Activated CD4-positive, alpha-beta T cell treated with anti-CD3 and anti-CD28 coated beads for 36 hours (primary cell): ENCODE measurements at places on chromosomes 3 and 15.

GRCh38 chr3:46926447-46926846 is 48.9 kb downstream of the PTH1R start:
- no peak for DNase-seq

DNA sequence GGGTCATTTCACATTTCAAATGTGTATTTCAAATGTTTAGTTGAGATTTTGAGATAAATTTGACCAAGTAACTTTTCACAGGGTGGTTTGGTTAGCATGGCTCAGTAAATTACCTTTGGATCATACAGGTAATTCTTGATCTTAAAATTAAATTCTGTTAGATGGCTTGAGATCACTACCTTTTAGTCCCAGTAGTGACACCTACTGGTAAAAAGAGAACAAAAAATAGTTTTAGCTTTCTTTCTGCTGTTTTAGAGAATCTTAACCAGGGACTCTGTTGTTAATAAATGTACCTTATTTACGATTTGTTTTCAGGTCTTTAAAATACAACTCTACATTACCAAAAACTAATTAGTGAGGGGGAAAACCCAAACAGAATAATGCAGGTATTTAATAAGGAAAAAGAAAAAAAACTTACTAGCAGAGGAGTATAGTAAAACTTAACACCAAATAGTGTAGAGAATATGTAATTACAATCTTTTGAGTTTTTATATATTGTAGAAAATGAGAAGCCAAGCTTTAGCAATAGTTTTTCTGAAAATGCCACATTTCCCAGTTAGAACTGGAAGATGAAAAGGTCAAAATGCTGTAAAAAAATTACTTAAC is 620.3 kb upstream of the AGTR1 start:
- no peak for DNase-seq

GRCh38 chr3:123620343-123620742 is 35.5 kb upstream of the HACD2 start:
- no peak for DNase-seq

DNA sequence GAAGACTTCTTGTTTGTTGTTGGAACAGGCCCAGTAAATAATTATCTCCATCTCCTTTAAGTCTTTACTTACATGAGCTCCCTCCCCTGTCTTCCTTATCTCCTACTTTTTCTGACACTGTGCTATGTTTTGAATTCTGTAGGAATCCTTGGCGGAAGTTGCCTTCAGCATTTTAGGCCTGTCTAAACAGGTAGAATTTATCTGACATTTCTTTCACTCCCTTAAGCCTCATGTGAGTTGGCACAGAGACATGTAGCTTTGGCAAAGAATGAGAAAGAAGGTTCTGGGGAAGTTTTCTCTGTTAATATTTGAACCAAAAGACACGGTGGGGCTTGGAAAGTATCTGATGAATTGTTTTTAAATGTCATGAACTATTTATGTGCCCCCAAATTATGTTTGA is 8.1 kb downstream of the MCTP2 start:
- DNase-seq = no peak

DNA sequence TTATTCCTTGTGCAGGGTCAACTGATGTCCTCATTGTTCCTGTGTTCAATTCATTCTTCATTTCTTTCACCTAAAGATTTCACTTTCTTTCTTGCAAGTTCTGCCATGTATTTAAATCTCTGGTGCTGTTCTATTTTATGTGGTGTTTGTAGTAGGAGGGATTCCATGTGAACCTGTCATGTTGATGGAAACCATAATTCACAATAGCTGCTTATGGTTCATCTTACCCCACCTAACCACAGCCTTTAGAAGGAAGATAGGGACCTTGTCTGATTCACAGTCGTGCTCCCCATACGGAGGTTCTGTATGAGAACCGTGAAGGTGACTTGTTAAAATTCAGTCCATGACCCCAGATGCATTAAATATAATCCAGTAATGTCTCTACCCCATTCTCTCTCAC is 21.9 kb downstream of the SLCO2A1 start:
- no peak for DNase-seq

DNA sequence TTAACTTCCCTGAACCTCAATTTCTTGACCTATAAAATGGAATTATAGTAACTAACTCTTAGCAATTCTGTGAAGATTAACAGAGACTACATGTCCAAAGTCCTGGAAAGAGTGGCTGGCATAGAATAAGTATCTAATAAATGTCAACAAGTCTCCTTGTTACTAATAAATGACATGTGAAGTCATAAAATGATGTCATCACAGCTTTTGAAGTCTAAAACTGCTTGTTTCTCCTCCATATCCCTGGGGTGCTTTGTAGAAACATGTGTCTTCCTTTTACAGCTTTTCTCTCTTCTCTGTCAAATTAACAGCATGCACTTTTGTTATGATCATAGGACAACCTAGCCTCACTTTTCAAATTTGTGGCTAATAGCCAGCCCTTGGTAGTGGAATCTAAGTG is 510.2 kb downstream of the NTRK3 start:
- no peak for DNase-seq

DNA sequence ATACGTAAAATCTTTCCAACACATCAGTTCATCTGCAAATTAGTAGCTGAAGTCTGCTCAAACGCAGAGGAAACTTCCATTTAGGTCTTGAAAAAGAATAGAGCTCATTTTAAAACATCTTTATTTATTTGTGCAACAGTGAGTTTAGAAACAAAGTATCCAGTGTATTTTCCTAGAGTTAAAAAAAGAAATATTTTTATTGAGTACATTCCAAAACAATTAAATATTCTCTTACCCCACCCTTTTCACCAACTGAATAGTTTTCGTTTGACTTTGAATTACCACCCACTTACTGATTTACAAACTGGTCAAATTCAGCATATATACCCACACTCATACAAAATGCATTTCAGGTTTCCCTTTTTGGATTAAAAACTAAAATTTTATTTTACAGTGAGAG is 104.7 kb downstream of the ZBTB20 start:
- DNase-seq = no peak

- no peak for DNase-seq
These were observed 1131.4 kb downstream of the IGSF11 start for GRCh38 chr3:117903226-117903625.

- no peak for DNase-seq
These were observed 65.8 kb downstream of the EXOG start for GRCh38 chr3:38561746-38562466.

DNA sequence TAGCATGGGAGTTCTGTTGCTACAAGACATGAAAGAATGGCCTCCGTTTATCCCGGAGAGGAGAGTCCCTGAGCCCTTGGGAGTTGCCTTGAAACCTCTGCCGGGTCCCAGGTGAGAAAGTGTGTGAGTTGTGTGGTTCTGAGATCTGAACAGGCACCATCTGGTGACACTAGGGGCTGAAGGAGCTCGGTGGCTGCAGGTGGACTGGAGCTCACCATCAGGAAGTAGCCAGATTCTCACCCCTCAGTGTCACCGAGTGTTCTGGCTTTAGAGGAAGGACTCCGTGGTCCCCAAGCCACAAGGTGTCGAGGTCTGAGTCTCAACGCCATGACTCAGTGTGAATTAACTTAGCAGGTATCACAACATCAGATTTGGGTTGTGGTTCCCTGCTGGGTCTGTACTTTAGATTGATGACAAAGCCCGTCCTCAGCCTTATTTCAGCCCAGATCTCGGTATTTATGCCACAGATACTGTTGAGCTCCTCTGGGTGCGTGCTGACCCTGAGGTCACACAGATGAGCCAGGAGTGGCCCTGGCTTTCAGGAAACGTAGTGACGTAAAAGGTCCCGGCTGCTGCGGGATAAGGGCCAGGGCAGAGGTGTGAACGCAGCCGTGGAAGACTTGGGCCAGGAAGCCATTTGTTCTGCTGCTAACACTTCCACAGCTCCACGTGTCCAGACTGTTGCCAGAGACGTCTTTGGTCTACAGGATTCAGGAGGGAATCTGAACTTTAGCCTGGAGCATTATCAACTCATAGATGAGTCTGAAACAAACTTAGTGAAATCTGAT is 54.4 kb downstream of the PGPEP1L start:
- DNase-seq = peak; percentile 61

DNA sequence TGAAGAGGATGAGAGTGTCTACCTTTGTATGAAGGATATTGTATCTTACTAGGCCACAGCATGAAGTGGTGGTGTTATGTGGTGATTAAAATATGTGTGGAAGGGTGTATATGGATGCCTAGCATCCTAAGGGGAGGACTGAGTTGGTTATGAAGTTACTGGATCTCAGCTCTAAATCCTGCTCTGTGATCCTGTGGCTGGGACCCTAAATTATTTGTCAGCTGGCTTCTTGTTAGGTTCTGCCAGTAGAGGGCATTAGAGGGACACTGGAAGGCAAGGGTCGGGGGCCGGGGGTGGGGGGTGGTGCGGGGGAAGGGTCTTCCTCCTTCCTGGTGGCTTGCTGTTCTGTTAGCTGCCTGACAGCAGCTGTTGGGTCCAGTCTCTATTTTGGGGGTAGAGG is 34.9 kb downstream of the MORF4L1 start:
- no peak for DNase-seq

GRCh38 chr3:126019683-126020082 is 50.7 kb downstream of the ROPN1B start:
- DNase-seq = no peak

GRCh38 chr3:136667081-136667480 is 85.1 kb downstream of the STAG1 start:
- no peak for DNase-seq

GRCh38 chr3:41674449-41674848 is 287.5 kb downstream of the ULK4 start:
- DNase-seq = no peak

GRCh38 chr15:41022487-41023090 is 69.3 kb downstream of the CHAC1 start:
- peak; percentile 54 for DNase-seq

GRCh38 chr15:70084461-70084860 is 13.3 kb downstream of the TLE3 start:
- no peak for DNase-seq

- DNase-seq = no peak
These were observed 86.8 kb downstream of the MYRIP start for GRCh38 chr3:39896184-39896583.

DNA sequence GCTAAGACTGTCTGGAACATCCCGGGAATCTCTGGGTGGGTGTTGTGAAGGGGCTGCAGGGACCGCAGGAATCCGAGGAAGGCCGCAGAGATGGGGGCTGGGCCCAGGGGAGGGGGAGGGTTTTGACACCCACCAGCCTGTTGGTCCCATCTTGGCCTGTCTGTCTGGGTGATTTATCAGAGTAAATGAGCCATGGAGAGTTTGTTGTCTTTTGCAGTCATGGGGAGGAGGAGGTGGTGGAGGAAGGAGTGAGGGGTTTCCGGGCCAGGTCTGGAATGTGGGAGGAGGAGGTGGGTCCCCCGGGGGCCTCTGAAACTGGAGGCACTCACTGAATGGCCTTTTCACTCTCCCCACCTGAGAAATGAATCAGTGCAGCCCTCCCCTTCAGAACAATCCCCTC is 11.5 kb downstream of the SEMA3F start:
- no peak for DNase-seq

GRCh38 chr3:87503900-87504498 is 227.6 kb upstream of the POU1F1 start:
- DNase-seq = peak; percentile 16

- DNase-seq = no peak
These were observed 24.4 kb upstream of the THBS1 start for GRCh38 chr15:39556461-39556860.

DNA sequence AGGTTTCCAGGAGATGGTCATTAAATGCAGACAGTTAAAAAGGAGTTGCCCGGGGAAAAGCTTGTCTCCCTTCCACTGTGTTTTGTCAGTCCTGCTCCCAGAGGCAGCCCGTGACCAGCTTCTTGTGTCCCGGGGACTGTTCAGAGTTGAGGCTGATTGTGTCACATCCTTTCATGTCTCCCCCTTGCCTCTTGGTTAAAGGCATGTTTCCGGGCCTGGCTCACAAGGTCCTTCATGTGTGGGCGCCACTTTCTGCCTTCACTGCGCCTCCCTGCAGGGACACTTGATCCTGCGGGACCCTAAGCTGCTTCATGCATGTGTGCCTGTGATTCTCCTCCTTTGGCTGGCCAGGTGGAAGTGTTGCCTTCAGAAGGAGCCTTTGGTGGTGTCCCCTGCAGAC is 9.2 kb downstream of the CHCHD6 start:
- no peak for DNase-seq

DNA sequence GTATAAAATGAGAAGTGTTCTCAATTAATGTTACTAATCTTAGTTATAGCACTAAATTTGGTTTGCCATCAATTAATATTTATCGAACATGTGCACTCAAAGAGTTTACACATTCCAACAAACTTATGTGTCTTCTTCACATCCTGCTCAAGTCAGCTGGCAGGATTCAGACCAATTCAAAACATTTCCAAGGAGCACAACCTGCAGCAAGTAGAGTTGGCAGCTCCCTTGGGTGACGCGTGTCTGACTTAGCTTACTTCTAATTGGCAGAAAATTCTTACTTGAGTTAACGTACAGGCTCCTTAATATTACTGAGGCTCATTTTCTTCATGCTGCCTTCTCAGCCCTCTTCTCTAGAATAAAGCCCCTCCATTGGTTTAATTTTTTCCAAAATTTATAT is 110.4 kb upstream of the PFN2 start:
- no peak for DNase-seq

DNA sequence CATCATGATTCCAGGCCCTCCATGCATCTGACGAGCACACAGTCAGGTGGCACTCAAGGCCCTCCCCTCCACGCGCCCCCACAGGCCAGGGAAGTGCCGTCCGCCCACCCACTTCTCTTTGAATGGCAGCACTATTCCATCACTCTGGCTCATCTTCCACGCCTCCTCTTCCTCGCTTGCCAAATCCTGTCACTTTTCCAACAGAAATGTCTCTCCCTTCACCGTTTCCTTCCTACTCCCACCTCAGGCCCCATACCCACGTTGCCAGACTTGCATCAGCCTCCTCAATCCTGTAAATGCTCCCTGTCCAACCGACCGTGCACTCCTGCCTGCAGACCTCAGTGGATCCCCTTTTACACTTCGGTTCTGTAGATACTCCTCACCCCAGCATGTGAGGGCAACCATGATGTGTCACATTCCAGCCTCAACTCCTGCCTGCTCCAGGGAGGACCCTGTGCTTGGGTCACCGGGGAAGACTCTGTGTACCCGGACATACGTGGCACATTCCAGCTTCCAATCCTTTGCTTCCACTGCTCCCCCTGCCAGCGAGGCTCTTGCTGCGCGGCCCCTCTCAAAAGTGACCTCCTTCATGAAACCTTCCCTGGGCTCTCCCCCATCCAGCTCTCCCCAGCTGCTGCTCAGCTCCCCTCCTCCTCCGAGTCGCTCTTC is 29.6 kb downstream of the ADCY5 start:
- no peak for DNase-seq

GRCh38 chr3:37892927-37893600 is 31.4 kb downstream of the CTDSPL start:
- no peak for DNase-seq

- DNase-seq = no peak
These were observed 13.1 kb upstream of the TMEM42 start for GRCh38 chr3:44848634-44849033.

DNA sequence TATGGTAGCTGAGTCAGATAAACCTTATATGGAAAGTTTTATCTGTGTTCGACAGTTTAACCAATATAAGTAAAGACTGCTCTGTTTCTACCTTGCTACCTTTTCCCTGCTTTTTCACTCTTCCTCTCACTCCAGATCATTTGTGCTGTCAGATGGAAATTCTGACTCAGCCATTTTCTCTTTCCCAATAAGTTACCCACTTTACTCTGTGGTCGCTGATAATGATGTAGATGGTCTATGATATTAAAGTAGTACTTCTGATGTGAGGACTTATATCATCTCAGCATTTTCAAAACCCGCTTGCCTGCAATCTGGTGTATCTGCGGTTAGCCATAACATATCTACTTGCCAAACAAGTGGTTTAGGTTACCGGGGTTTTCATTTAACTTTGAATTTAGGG is 15.0 kb upstream of the UTS2B start:
- DNase-seq = no peak
